ENCODE measurements at places on chromosomes 6 and 20.

- DNase-seq = no peak
Measured at GRCh38 chr20:5845681-5846615, 95.7 kb downstream of the SHLD1 start.

GRCh38 chr6:21953831-21954801 is 342.7 kb downstream of the PRL start:
- DNase-seq = no peak

- no peak for DNase-seq
Measured at GRCh38 chr20:48124960-48125359, 339.7 kb upstream of the SULF2 start.

GRCh38 chr6:169858935-169859351 is 107.5 kb downstream of the ERMARD start:
- DNase-seq = peak; percentile 45

- DNase-seq = no peak
Measured at GRCh38 chr6:114342086-114342825, 567 bp downstream of the HS3ST5 start.

- no peak for DNase-seq
Measured at GRCh38 chr6:66772800-66773199, 1065.8 kb upstream of the EYS start.

DNA sequence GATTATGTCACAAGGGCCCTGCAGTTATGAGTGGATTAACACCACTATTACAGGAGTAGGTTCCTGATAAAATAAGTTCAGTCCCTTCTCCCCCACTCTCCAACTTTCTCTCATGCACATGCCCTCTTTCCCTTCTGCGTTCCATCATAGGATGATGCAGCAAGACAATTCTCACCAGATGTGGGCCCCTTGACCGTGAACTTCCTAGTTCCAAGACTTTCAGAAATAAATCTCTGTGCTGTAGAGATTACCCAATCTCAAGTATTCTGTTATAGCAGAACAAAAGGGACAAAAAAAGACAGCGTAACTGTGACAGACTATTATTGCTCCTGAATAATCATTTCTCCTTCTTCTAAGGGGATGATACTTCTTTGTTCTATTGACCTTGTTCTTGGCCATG is 33.8 kb upstream of the TMEM244 start:
- no peak for DNase-seq

DNA sequence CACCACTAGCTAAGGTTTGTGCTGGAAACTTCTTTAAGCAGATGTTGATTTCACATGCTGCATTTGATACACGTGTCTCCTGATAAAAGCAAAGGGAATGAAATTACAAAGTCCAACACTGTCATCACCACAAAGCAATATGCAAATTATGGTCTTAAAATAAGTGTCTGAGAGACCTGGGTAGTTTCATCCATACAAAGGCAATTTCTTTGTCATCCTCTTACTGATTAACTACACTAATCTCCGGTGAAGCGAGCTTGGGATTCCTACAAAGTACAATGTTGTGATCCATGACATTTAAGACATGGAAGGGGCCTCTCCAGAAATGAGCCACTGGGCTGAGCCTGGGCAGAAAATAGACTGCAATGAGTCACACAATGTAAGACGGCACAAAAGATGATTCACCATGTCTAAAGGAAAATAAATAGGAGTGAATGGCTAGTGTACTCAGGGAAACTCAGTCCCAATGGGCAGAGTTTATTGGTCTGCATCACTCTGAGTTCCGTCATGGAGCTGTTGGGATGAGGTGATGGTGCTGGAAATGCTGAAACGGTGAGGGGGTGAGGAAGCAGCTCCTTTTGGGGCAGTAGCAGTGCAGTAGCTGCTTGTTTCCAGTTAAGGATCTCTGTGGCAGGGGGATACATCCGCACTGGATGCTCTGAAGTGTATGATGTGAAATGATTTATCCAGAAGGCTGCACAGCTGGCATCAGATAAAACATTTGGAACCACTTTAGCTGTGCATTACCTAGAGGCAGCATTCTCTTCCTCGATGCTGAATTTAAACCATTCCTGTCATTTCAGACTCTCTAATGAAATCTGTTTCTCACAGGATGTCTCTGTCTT is 103.3 kb downstream of the IBTK start:
- DNase-seq = no peak

GRCh38 chr20:54212226-54212625 is 4.3 kb downstream of the PFDN4 start:
- DNase-seq = no peak

DNA sequence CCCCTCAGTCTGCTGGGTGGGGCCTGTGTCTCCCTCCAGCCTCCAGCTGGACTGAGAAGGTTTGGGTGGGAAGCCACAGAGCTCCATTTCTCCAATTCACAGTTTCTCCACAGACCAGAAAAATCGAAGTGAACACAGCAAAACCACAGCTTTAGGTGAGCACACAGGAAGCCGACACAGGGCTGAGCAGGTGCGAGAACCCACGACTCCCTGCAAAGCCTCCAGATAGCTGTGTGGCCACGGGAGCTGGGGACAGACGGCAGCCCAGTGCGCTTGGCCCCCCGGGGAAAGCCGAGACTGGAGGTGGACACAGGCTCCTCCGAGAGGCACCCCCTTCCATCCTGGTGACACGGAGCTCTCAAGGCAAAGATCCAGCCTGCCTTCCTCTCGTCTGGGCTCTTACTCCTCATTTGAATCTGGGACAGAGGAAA is 29.0 kb upstream of the MPC1 start:
- no peak for DNase-seq

- no peak for DNase-seq
Measured at GRCh38 chr6:143037470-143037869, 23.2 kb upstream of the AIG1 start.

DNA sequence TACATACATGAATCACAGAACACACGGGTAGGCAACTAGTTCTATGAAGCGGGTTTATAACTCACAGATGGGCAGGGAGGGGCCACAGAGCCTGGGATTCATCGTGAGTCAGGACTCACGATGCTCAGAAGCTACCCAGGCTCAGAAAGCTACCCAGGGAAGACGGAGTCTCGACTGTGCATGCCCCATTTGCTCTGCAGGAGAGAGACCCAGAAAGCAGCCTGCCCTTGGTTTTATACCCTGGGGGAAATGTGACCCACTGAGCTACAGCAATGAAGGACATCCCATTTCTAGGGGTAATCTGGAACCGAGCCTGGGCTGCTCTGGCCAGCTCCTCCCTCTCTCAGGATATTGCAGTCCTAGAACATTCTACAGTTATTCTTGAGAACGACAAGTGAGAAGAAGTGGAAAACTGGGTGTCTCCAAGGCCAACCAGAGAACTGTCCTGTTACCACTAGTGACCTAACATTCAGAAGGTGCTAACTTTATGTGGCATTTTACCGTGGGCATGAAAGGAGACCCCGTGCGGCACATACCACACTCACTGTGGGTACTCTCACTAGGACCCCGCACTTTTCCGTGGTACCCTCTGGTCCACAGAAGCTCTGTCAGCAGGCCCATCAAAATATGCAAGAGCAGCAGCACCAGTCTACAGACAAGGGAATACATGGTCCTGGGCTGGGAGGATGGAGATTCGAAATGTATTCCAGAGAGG is 201.9 kb upstream of the PMEPA1 start:
- no peak for DNase-seq

All from activated CD8-positive, alpha-beta memory T cell treated with anti-CD3 and anti-CD28 coated beads for 24 hours (primary cell).